ENCODE measurements at places on chromosomes 2 and 18.
A peak's percentile ranks its signal among the peaks of the same experiment; 100 is the strongest.

DNA sequence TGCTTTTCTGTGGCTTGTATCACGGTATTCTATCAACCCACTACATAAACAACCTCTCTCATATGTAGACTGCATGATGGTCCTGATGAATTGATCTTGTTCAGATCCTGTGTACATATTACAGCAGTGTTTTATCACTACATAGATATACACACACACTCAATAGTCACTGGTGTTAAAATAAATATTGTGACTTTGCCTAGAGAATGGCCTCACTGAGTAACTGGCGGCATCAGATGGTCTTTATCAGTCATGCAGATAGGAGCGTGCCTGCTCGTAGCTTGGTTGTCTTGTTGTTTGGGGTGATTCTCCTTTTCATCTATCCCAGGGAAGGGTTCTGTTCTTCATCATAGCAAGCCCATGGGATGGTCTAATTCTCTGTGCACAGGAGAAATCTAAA, 18.4 kb upstream of the CTAGE1 start:
- DNase-seq: no peak

DNA sequence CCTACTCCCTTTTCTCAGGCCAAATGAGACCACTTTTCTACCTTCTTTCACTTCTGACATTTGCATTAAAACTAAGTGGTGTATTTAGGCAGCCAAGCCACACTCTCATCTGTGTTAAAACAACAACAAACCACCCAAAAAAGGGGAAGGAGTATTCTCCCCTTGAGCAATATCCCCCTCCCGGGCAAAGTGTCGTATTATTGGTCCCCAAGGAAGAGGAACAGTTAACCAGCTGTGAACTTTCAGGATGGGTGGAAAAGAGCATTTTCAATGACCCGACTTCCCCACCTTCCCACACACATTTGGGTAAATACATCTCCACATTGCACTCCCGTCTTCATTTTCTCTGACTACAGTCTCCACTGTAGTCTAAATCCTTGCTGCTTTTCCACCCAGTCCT, 44.3 kb downstream of the FEZ2 start:
- DNase-seq: no peak

DNA sequence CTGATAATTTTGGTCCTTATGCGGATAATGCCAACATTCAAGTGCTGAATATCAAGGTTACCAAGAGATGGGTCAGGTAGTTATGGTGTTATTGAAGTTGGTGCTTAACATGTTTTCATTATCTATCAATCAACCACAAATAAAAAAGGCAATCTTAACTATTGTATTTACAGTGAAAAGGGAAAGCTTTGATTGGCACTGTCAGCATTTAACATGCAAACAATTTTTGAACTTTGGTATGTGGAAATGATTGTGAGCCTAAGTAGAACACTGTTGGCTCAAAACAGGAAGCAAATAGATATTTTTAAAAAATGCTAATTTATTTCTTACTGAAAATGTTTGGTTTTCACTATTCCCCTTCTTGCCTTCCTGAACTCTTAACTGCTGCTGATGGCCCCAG, 21.9 kb downstream of the APLF start:
- no peak for DNase-seq

DNA sequence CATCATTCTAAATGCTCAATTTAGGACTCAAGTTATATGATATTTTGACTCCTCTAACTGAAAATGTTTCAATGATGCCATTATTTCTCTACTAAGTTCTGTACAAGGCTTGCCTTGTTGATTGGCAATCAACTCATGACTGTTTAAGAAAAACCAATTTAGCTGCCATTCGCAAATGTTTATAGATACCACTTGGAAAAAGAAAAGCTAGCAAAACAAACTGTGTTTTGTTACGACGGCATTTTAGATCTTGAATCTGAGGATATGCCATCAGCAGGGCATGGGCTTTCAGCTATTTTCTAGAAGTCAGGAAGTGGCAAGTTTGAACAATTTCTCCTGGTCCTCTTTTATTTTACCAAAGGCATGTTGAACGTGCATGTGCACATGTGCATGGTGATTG, 65.3 kb downstream of the MREG start:
- no peak for DNase-seq

- no peak for DNase-seq
Observed at GRCh38 chr2:65055422-65056214, 598 bp upstream of the CEP68 start.

DNA sequence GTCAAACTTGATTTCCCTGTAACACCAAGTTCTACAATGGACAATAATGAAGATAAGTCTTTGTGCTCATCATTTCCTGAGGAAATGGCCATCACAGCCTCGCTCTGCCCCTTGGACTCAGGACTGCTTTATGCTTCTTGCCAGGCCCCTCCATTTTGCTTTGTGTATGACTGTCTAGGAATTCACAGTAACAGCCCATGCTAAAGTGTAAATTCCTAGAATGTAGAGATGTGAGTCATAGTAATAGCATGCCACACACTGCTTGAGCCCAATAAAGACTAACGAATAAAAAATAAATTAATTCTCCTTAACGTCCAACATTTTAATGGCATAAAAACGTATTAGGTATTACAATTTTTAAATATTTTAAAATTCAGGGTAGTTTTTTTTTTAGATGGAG, 226.5 kb downstream of the PID1 start:
- no peak for DNase-seq

- DNase-seq: no peak
Observed at GRCh38 chr2:59658906-59659635, 894.4 kb downstream of the BCL11A start.

DNA sequence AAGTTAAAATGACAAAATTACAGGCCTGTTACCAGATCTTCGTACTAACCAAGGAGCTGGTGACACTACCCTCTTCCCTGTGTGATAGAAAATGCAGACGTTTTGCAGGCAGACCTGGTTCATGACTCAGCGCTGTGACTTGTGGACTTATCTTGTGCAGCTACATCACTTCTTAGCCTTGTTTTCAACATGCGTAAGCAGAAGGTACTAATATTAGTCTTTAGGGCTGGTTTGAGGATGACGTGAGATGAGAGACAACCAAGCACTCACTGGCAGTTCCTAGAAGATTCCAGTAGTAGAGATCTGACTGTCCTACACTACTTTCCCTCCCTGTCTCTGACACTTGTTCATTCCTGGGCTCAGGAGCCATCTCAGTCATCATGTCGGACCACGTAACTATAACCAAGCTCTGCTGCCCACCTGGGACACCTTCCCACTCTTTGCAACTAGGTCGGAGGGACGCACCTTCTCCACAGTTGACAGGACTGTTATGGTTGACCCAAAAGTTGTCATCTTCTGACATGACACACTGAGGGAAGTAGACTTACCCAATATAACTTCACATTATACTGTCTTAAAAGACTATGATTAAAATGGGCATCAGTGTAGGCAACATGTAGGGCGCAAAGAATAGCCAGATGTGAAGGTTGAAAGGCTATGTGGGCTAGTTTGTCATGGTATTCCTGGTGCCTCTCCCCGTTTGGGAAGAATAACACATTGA, 64.8 kb downstream of the TNFRSF11A start:
- DNase-seq: no peak

GRCh38 chr2:39150102-39150562, 29.3 kb upstream of the SOS1 start:
- no peak for DNase-seq

DNA sequence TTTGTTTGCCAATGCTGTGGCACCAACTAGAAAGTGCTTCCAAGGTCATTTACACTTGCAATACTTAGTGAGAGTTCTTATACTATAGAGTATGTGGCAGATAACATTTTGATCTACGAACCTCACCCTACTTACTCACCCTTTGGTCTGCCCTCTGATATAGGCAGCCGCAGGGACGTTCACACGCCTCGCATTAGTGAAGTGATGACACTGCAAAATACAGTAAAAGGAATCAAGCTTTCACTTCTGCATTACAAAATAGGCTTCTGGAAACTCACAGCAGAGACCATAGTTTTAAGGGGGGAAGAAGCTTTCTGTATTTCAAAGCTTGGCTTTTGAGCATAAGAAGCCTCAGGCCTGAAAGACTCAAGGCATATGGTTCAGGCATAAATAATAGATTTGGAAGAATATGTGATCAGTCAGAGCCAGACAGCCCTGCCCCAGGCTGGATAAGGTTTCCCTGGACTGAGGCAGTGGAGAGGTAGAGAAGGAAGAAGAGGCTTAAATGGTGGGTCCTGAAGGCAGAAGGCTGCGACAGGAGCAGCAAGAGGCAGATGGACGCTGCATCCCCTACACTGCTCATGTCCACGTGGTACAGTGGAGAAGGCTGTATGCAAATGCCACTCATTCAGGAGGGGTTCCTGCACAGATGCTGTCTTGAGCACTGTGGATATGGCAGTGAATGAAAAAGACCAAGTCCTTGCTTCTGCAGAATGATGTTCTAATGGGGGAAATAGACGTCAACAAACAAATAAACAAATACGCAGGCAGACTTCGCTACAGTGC, 63.1 kb downstream of the FECH start:
- no peak for DNase-seq

DNA sequence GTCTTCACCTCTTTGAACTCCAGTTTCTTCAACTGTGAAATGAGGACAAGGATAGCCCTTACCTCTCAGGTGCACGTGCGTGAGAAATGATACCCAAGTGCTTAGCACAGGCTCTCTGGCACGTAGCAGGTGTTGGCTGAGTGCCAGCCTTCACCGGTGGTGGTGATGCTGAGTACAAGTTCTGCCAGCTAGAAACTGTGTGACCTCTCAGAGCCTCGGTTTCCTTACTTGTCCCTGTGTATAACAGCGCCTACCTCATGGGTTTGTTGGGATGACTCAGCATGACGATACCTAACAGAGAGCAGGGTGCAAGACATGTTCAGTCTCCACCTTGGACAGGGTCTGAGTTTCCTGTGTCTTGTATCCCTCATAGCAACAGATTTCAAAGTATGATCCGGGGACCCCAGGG, 205.1 kb downstream of the TNS1 start:
- DNase-seq: peak; percentile 61

- no peak for DNase-seq
Observed at GRCh38 chr2:88832992-88833389, 141.5 kb downstream of the RPIA start.

DNA sequence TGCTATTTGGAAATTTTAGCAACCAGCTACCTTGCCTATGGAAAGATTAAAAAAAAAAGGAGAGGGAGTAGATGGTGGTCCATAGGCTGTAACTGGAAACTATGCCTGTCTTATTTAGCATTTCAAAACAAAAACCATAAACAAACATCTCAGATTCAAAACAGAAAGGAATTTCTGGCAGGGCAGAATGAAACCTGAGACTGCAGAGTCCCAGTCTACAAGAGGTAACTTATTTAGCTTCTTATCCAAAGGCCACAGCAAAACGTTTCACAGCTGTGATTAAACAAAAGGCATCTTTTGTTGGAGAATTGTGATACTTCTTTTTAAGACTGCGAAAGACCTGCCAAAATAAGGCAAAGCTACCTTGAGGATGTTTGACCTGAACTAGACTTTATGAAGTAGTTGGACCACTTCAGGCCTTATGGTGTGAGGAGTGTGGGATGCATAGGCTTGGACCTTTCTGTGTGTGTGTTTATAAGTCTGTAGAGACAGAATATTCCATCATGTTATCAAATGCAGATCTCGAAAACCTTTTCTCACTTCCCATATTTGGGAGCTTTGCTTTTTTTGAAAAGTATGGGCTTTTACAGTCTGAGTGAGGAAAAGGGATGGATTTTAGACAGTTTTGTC, 11.0 kb downstream of the CRIM1 start:
- no peak for DNase-seq

DNA sequence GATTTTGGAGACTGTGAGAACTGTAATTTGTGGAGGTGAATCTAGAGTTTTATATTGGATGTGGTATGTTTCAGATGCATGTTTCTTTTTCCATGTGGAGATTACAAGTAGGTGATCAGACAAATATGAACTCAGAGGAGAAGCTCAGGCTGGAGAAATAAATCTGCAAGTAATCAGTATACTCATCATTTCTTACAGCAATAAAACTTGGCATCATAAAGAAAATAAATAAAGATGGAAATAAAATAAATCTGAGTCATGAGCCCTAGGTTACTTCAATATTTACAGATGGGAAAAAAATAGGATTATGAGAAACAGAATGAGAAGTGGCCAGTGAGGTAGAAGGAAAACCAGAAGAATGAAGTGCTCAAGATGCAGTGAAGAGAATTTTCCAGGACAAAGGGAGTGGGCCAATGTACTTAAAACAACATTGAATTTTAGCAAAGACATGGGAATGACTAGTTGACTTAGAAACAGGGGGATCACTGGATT, 453.8 kb downstream of the DSC3 start:
- no peak for DNase-seq

DNA sequence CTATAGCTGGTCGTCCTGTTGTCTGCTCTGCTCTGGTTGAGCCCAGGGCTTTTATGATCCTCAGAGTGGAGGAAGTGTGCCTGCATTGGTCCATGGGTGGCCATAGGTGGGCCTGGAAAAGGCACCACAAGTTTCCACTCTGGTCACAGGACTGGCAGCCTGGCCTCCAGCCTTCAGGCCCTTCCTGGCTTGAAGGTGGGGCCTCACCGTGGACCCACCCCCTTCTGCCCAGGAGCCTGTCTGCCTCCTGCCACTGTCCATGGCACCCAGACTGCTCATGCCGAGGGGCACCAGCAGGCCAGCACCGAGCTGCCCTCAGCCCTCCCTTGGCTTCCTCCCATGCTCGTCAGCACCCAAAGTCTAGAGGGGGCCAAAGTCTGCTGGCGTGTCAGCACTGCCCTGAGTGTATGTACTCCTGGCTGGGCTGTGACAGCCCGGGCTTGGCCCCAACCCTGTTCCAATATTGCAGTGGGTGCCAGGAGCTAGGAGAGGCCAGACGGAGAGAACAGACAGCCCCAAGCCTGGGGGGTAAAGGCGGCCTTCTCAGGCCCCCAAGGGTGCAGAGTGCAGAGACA, 529.4 kb downstream of the DCC start:
- no peak for DNase-seq

Data from left forelimb (tissue), 1 donor.